ENCODE measurements at places on chromosomes 3 and 15.

GRCh38 chr3:97882975-97883598 is 61.3 kb downstream of the CRYBG3 start:
- DNase-seq = no peak

DNA sequence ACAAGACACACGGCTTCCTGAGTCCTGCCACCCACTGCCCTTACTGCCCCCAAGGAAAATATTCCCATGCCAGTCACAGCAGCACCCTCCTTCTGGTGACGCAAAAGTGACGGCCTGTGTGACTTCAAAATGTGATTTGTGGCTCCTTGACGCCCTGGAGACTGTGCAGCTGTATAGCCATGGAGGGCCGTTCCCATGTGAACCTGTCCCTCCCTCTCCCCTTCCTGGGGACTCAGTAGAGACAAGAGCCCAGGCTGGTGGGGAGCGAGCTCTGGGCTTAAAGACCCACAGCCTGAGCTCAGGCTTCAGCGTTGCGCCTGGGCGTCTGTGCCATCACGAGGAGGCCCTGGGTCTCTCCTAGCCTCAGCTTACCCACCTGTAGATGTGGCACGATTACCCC is 78.2 kb downstream of the TOP2B start:
- DNase-seq = no peak

GRCh38 chr3:69491975-69492374 is 106.1 kb upstream of the FRMD4B start:
- no peak for DNase-seq

- no peak for DNase-seq
These were observed 67.4 kb downstream of the XXYLT1 start for GRCh38 chr3:195203606-195204005.

DNA sequence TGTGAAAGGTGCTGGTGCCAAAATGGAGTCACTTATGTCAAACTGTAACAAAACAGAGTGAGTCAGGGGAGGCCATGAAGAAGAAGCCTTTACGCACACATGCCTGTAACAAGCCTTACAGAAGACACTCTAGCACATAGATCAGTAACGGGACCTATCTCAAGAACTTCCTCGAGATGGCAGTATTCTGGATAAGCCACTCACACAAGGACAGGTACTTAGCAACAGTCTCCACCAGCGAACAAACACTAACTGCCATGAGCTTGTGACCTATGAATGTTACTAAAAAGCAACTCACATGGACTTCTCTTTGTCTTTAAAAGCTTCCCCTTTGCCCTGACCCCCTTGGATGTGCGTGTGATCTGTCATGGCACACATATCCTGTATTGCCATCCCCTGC is 235.1 kb downstream of the CD47 start:
- no peak for DNase-seq

DNA sequence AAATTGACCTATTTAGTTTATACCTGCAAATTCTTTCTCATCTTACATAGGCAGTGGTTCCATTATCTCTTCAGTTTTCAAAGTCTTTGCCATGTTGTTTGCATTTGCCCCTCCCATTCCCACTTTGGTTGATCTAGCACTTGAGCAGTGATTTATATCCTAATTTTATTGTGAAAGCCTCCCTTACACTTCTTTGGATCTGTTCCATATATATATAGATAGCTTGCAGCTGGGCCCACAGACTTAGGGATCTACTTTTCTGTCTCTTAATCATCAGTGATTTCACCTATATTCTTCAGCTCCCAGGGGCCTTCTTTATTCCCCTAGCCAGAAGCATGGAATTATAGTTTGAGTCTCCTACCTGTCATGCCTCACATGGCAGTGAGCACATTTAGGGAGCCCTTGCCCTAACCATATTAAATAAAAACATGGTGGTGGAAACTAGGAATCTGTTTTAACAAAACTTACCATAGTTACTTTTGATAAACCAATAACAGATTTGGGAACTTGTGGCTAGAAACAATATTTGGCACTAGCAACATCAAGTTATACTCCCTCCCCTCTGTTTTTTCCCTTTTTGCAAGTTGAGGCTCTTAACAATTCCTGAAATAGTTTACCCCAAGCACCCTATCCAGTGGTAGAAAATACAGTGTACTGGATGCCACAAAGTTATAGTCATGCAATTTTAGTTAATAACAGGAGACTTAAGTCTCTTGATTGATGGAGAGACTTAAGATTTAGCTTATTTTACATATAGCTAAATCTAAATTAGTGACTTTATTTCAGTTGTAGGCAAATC is 41.7 kb downstream of the ARIH1 start:
- DNase-seq = no peak

- no peak for DNase-seq
These were observed 397.9 kb upstream of the GOLIM4 start for GRCh38 chr3:168493412-168494205.

DNA sequence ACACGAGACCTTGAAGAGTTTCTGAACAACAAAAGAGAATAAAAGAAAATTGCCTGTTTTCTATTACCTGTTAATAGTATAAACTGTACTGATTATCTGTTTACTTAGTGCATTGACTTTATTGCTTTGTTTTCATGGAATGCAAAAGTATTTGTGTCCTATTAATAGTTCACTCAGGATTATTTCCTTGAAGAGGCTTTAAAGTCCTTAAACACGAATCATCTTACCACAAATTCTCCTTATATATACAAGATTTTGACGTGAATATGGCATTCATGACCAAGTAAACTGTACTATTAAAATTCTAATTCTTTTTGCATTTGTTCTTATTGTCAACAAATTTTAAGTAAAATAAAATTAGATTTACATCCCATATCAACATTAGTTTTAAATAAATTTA is 513.0 kb downstream of the NTRK3 start:
- no peak for DNase-seq

DNA sequence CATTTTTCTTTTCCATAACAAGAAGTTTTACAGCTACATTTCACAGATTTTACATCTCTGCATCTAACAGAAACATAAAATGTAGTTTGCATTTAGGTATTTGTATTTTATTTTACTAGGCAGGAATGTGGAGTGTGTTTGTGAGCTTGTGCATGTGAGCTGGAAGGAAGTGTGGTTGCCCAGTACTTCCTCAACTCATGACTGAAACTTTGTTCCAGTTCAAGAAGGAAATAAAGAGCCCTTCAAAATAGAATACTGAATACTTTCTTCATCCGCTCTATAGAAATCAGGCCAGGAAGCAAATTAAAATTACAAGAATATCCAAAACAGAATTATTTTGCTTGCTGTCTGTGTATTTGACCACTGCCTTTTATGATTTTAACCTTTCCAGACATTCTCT is 81.3 kb downstream of the CHL1 start:
- DNase-seq = no peak

DNA sequence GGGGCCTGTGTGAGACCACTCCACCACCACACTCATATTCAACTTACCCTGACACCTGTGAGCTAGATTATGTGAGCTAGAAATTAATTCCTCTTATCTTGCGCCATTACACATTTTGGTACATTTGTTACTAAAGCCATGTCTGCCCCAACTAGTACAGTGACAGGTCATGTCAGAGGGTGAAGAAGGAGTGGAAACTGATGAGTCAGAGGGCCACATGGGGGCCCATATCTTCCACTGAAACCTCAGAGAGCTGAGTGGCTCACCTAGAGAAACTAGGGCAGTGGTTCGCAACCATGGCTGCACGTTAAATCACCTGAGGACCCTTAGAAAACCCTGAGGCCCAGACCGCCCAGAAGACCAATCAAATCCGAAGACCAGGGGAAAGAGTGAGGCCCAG is 15.7 kb upstream of the MEF2A start:
- peak; percentile 16 for DNase-seq
